AG10803 (cell line): ENCODE measurements at places on chromosomes 11 and 22.

DNA sequence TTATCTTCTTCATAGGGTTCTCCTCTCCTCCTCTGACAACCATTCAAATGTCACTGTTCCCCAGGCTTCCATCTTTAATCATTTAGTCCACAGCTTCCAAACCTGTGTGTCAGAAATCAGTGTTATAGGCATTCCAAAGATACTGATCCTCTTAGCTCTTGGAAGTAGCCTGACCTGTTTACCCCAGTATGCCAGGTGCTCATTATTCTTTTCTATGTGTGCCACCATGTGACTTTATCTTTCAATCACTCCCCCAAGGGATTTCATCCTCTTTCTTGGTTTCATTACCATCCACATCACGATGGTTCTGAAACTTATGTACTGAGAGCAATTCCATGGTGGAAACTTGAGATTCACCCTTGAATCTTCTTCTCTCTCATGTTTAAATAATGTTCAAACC is 7.6 kb downstream of the POU2AF2 start:
- no peak for DNase-seq

DNA sequence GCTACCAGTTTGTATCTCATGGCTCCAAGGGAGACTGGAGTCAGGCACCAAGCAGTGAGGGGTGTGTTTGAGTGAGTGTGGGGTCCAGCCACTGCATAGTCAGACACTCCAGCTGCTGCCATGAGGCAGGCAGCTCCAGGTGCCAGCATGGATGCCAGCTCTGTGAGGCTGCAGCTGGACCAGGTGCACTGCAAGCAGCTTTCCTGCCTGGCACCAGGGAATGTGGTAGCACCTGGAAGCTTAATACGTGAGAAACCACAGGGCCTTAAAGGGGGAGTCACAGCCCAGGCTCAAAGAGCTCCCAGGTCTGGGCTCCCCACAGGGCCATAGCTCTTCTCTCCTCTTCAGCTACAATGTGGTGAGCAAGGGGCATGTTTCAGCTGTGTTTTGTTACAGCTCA is 817.8 kb upstream of the LUZP2 start:
- no peak for DNase-seq

- DNase-seq = no peak
Observed at GRCh38 chr11:65410936-65411680, 11.5 kb upstream of the NEAT1 start.

DNA sequence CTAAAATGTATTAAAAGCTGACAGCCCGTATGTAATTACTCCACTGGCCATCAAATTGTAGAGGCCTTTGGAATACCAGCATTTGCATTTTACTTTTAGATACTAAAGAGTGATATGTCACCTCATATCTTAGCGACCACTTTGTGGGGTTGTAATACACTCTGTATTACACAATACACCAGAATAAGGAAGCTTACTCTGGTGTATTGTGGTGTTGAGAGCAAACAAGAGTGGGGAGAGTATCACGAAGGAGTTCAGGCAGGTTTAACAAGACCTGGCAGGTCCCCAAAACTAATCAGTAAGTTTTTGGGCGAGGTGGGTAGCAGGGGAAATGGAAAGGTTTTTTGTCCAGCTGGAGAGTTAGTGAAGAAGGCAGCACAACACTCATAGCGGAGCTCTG is 3.2 kb downstream of the NUP50 start:
- DNase-seq = no peak
